ENCODE measurements at places on chromosomes 1 and 21.

GRCh38 chr1:183801649-183802048 is 3.3 kb upstream of the RGL1 start:
- DNase-seq = no peak

DNA sequence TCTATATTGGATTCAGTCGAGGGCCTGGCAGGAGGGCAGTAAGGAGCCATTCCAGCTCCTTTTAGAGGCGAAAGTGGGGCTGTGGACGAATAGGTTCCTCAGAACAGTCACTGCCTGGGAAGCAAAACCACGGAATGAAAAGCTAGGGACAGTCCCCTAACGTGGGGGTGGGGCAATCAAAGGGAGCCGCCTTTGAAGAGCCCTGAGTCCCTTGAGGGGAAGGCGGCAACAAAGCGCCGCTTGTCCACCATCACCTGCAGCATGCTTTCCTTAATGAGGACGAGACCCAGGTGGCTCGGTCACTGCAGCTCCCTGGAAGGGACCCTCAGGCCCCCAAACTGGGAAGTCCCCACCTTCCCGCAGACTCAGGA is 184.7 kb downstream of the ETS2 start:
- DNase-seq = no peak

GRCh38 chr21:43295066-43295958 is 126.5 kb downstream of the CRYAA start:
- no peak for DNase-seq

DNA sequence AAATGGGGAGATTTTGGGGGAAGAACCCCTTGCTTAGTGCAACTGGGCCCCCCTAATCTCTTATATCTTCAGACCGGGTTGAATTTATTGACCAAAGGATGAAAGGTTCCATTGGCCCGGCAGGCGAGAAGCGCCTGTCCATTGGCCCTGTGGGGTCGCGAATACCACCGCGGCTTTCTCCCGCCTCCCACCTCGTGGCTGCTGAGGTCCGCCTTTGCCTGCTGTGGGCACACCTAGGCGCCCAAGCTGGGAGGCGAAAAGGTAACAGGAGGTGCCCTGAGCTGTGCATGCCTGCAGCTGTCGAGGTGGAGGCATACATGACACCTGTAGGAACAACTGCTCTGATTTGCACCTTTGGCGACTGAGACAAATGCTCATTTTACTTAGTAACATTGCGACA is 21.1 kb upstream of the FLG2 start:
- DNase-seq = no peak

- no peak for DNase-seq
These were observed 92.1 kb downstream of the NIBAN1 start for GRCh38 chr1:184881941-184882913.

- no peak for DNase-seq
These were observed 139.7 kb downstream of the RERE start for GRCh38 chr1:8677782-8678181.

- DNase-seq = no peak
These were observed 241.4 kb upstream of the JUN start for GRCh38 chr1:59025201-59025600.

GRCh38 chr1:53837646-53837923 is 511 bp downstream of the NDC1 start:
- DNase-seq = no peak

All from activated gamma-delta T cell treated with Interleukin-2 at 50 U/mL for 16 hours (primary cell).